ENCODE measurements at places on chromosomes 6 and 20.

GRCh38 chr20:63021356-63022321 is 14.9 kb upstream of the BHLHE23 start:
- no peak for DNase-seq

GRCh38 chr20:37291724-37292126 is 2.3 kb downstream of the MANBAL start:
- no peak for DNase-seq

- DNase-seq = no peak
Observed at GRCh38 chr6:52399511-52400312, 20.4 kb upstream of the EFHC1 start.

GRCh38 chr6:142833054-142833453 is 111.9 kb downstream of the HIVEP2 start:
- DNase-seq = no peak

DNA sequence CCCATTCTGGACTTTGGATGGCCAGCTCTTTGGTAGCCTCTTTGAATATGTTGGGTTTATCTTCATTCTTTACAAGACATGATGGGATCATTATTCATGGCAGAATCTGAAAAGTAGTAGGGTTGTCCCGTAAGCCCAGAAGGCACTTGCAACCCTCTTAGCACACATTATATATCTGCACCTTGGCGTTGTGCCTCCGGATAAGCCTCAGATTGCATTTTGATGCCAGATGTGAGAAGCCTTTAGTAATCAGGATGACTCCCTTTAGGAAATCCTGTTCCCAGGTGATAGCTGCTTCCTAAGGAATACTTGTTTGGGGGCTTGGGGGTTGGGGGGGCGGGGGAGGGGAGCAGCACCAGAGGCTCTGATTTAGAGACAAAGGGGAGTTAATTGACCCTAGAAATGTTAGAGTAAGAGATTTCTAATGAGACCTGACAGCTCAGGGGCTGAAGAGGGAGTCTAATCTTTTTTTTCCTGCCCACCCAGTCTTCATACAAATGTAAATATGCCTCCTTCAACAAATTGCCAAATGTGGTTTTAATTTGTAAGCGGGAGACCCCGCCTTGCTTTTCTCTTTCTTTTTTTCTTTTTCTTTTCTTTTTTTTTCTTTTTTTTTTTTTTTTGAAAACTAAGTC is 55.1 kb downstream of the JAG1 start:
- DNase-seq = no peak

DNA sequence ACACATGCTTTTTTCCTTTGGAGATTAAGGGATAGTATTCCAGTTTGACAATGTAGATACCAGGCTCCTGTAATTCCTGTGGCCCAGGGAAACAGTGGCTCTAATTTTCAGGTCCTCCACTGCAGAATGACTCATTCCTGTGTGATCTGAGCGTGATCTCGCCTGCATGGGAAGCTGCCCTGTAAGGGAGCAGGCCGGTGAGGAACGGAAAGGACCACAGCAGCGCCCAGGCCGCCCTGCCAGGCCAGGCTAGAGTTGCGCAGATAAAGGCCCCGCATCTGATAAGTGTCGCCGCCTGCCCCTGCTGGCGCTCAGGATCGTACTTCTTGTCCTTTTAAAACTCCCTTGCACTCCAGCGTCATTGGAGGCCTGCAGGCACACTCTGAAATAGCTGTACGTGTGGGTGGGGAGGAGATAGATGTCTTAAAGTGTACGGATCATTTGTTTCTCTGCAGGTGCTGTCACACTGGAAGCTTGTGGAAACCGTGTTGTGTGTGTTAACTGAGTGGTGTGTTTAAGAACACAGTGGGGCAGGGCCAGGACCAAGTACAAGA is 60.7 kb downstream of the SYNJ2 start:
- DNase-seq = no peak

DNA sequence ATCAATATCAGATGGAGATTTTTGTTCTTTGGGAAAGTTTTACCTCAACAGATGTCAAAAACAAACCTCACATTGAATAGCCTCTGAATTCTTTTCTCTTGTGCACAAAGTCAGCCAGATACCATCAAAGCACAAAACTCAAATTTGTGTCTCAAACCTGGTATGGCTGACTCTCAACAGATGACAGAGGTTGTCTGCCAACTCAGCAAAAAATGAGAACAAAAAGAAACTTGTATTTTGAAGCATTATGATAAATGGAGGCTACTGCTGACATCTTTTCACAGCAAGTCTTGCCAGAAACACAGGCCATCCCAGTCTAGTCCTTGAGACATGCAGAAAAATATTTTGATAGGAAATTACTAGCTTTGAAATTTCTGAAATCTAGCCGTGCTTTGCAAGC is 79.8 kb downstream of the KIF16B start:
- DNase-seq = no peak

DNA sequence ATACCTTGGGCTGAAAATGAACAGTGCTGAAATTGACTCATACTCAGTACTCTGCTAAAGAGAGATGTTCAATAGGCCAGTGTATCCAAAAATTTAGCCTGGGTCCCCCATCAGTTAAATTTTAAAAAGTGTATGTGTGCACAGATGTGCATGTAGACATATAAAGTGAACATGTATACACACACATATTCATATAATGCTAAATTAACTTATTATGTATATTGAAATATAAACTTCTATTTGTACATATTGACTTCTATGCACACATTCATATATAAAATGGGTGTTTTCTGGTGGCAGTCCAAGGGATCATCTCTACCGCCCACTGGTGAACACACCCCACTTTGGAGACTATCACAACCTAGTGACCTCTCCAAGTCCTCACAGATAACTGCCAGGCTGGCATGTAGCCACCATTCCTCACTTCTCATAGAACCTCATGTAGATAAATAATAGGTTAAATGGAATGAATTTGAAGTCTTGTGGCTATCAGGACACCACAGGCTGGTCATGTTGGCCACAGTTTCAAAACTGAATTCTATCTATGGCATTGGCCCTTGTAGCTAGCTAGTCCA is 8.8 kb downstream of the SLC22A16 start:
- no peak for DNase-seq

DNA sequence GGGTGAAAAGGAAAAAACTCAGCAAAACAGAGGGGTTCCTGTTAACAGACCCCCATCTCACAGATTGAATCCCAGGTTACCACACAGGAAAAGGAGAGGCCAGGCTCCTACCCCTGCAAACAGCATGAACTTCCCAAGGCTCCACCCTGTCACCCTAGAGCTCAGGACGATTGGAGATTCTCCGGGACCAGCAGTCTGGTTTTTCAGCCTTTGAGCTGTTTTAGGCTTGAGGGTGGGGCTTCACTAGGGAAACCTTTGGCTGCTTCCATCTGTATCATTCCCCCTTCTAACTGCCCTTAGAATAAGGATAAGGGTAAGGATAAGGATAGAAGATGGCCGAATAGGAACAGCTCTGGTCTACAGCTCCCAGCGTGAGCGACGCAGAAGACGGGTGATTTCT is 16.0 kb downstream of the C6orf58 start:
- DNase-seq = no peak

- DNase-seq = no peak
Observed at GRCh38 chr6:127547215-127547614, 28.1 kb upstream of the MTCL3 start.

- DNase-seq = peak; percentile 25
Observed at GRCh38 chr20:19047040-19047950, 165.1 kb upstream of the SLC24A3 start.

DNA sequence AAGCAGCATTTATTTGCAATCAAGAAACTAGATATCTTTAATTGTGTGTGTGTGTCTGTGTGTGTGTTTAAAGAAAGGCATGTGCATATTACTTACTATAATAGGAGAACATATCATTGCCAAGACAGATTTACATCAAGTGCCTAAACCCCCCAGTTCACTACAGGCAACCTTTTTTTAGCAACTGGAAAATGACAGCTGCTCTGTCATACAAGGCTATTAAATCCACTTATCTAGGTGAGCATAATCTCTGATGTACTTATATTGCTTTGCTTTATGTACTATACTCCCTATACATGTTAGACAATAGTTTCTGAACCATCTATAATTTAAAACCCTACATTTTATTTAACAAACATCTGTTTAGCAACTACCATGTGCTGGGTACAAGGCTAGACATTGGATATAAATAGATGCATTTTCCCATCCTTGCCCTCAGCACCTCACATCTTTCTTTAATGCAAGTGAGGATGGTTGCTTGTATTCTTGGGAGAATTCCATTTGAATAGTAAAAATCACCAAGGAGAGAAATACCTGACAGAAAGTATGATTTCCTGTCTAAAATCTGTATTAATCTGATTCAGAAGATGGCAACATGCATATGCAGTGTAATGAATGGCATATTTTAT is 398.3 kb downstream of the LAMA2 start:
- no peak for DNase-seq

GRCh38 chr6:134983823-134984222 is 33.9 kb upstream of the ALDH8A1 start:
- no peak for DNase-seq

GRCh38 chr20:14478126-14478525 is 140.7 kb upstream of the FLRT3 start:
- DNase-seq = no peak

GRCh38 chr6:141026504-141026903 is 1106.2 kb upstream of the GJE1 start:
- DNase-seq = no peak

GRCh38 chr20:53387983-53388675 is 205.5 kb downstream of the ZNF217 start:
- DNase-seq = no peak

DNA sequence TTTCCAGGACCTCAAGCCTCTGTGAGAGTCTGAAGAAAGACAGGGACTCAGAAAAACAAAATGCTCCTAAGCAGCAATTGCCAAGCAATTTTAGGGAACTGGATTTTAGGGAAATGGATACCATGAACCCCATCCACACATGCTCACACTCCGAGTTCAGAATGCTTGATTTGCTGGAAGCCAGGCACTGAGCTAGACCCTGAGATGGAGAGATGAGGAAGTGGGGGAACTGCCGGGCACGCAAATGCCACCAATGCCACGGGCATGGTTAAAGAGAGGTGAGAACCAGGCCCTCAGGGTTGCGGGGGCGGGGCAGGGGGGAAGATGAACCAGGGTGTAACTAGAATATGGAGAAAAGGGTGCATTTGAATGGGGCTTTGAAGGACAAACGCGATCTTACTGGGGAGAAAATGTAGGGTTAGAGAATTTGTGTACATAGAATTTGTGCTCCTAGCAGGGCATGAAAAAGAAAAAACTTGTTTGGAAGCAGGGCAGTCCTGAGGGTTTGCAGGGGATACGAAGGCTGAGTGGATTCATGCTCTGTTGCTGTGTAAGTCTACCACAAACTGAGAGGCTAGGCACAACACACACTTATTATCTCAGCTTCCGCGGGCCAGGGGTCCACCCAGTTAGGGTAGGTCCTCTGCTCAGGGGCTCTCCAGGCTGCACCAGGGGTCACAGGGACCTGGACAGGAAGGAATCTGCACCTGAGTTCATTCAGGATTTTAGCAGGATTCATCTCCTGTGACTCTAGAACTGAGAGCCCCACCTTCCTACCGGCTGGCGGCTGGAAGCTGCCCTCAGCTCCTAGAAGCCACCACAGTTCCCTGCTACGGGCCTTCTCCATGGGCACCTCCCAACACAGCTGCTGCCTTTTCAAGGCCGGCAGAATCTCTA is 108.0 kb downstream of the SNX5 start:
- DNase-seq = no peak

- no peak for DNase-seq
Observed at GRCh38 chr20:59977086-59977485, 18.9 kb downstream of the CDH26 start.

GRCh38 chr6:6981681-6982322 is 126.0 kb upstream of the RREB1 start:
- no peak for DNase-seq
